RPMI7951 (cell line): ENCODE measurements at places on chromosomes 3 and 15. TPM values are rescaled to one million over a fixed set of nuclear protein-coding genes. Genes with fewer than 3 reads are reported as not detected.

DNA sequence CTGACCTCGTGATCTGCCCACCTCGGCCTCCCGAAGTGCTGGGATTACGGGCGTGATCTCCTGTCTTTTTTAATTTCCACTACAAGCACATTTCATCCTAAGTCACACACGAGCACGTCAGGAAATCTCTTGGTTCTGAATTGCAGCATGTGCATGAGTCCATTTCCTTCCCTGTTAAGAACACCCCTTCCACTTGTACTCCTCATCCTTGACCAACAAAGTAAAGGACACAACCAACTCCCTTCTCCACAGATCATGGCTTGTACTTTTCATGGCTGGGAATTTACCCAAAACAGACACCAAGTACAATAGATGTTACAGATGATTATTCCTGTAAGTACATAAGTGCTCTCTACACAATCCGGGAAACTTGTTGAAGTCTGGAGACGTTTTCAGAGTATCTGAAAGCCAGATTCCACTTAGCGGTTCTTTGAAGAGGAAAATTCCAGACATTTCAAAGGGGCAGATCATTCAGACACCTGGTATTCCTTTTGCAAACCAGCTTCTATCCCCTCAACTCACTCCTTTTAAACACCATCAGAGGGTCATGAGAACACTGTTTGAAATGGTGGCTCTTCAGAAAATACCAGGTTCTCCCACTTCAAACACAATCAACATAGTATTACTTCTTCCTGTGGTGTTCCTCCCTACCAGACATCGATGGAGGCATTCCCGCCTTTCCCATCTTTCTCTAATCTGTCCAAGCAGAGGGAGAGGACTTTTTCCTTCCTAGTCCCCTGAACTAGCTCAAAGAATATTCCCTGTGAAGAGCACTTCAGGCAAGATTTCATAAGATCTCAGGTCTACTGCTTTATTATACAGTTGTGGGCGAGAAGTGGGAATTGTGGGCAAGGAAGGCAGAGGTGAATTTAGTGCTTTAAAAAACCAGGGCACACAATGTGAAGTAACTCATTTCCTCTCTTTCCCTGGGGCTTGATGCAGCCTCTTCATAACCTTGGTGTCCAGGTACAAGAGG is 80.1 kb upstream of the TSC22D2 start:
- no peak for DNase-seq

- no peak for DNase-seq
Observed at GRCh38 chr3:58722561-58722960, 56.0 kb upstream of the FAM3D start.

The ANKRD63 gene
- total RNA-seq, result not detected in 2 replicates

The PCOLCE2 gene
- total RNA-seq, result 2.1 and 2.8 TPM in 2 replicates

GRCh38 chr3:113166719-113167492 is 44.5 kb upstream of the BOC start:
- peak; percentile 73 for DNase-seq

- DNase-seq, result peak; percentile 93
Observed at GRCh38 chr3:28940530-28940929, 340.3 kb upstream of the RBMS3 start.

GRCh38 chr3:134294302-134295280 is 43.9 kb upstream of the RYK start:
- peak; percentile 49 for DNase-seq
